ENCODE measurements at places on chromosomes 4 and X.

DNA sequence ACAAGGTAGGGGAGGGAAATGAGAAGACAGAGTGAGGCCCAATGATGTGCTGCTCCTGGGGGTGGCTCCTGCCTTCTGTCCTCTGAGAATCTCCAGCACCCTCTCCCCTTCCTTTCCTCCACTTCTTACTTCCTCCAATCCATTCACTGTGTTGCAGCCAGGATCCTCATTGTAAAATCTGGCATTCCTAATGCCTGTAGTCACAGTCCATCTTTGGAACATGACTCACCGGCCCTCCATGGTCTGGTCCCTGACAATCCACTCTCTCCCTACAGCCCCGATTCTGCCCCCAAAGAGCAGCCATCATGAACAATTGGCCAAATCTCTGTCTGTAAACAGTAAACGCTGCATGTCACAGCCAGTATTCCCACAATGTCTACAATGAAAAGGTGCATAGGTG is 72.9 kb downstream of the CLNK start:
- no peak for DNase-seq

DNA sequence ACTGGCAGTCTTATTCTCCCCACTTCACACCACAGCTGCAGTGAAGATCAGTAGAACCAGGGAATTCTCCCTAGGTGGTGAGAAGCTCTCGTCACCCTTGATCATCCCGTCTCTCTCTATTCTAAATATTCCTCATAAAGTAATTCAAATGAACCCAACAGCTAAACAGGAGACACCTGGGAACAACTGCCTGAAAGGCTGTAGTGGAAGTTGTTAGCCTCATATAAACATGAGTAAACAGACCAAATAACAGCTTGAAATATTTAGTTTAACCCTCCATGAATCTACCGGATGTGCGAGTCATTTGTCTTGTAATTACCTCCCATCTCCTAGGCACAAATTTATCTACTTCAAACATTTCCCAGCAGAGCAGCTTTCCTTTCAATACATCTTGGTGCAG is 30.4 kb upstream of the APELA start:
- no peak for DNase-seq

- DNase-seq, result no peak
Observed at GRCh38 chr4:113243312-113243711, 193.9 kb downstream of the ANK2 start.

DNA sequence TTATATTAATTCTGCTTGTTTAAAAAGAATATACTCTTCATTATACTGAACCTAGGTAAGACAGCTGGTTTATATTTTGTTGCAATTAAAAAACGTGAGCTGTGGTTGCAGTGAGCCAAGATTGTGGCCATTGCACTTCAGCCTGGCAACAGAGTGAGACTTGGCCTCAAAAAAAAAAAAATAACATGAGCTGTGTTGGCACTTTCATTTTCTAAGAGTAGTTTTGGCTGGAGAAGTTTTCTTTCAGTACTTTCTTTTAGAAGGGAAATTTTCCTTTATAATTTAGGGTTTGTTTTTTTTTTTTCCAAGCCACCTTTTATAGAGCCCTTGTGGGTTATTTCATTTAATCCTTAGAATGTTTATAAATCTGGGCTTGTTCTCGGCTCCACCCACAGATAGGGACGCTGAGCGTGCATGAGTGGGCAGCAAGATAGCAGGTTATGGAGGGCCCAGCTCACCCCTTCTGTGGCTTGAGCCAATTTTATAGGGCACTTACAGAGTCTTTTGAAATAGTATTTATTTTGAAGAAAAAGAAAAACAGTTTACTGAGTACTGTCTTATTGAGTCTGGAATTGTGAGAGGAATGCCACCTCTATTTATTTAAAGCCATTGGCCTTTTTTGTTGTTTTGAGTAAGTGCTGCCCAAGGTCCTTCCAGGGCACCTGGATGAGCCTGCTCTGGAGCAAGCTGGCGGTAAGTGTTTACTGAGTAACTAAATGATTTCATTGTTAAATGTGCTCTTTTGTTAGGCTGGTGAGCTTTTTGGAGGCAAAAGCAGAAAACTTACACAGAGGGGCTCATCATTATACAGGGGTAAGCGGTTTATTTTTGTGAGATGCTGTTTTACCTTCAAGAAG is 60.9 kb downstream of the HTT start:
- DNase-seq, result no peak

GRCh38 chr4:125283707-125284279 is 31.0 kb upstream of the FAT4 start:
- no peak for DNase-seq

GRCh38 chr4:8922481-8922880 is 50.8 kb upstream of the HMX1 start:
- DNase-seq, result no peak

- no peak for DNase-seq
Observed at GRCh38 chr4:129369361-129370010, 273.5 kb downstream of the C4orf33 start.

- no peak for DNase-seq
Observed at GRCh38 chr4:52248820-52249219, 197.7 kb downstream of the SPATA18 start.

DNA sequence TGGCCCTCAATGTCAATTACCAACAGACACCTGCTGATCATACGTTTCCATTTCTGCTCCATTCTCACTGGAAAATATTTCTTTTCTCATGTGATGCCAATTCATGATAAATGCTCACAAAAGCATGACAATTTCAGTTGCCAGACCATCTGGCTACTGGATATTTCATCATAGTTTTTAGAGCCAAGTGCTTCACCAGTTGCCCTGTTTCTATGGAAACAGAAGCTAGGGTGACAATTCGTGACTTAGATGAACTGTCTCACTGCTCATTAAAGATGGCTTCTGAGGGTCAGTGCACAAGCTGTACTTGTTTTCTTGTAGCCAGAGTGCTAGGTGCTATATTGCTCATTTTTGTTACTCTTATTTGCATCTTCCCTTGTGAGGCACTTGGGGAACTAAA is 184.9 kb downstream of the COMMD8 start:
- no peak for DNase-seq

GRCh38 chr4:152594978-152595925 is 59.4 kb upstream of the FBXW7 start:
- no peak for DNase-seq

GRCh38 chrX:152845618-152846240 is 14.9 kb downstream of the NSDHL start:
- DNase-seq, result no peak

- DNase-seq, result no peak
Observed at GRCh38 chr4:18691431-18692200, 670.1 kb upstream of the LCORL start.

- no peak for DNase-seq
Observed at GRCh38 chrX:63656871-63657580, 128.0 kb downstream of the ARHGEF9 start.

- DNase-seq, result no peak
Observed at GRCh38 chr4:90357117-90357710, 230.0 kb downstream of the CCSER1 start.

- DNase-seq, result no peak
Observed at GRCh38 chrX:10174810-10175209, 18.0 kb downstream of the CLCN4 start.

GRCh38 chrX:45164021-45164621 is 36.6 kb downstream of the DIPK2B start:
- no peak for DNase-seq

DNA sequence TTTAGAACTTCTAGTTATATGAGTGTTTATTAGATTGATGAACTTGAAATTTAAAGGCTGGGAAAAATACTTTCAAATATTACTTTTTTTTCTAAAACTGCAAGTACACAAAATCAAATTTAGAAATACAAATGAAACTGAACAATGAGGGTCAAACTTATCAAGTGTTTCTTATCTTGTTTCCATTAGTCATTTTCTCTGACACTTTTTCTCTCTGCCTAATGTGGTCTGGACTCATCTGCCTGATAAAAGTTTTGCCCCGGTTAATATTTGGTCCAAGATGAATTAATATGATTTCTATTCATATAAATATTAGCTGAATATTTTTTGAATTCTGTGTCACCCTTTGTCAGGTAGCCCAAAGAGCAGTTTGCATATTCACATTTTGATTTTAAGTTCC is 8.7 kb upstream of the HPGDS start:
- DNase-seq, result no peak

DNA sequence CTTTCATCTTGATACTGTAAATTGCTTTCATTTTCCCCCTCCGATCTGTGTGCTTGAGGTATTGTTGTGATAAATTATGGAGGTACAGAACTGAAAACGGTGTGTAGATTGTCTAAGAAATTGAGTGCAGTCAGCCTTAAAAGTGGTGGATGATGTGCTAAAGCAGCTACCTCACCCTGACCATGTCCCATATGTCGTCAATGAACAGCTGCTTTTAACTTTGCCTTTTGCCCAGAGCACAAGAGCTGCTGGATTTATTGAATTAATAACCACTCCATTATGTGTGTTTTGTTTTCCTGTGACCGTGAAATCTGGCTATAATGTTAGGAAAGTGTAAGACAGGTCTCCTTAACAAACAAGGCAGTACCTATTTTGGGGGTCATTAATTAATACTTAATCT is 581.9 kb upstream of the PITX2 start:
- no peak for DNase-seq

DNA sequence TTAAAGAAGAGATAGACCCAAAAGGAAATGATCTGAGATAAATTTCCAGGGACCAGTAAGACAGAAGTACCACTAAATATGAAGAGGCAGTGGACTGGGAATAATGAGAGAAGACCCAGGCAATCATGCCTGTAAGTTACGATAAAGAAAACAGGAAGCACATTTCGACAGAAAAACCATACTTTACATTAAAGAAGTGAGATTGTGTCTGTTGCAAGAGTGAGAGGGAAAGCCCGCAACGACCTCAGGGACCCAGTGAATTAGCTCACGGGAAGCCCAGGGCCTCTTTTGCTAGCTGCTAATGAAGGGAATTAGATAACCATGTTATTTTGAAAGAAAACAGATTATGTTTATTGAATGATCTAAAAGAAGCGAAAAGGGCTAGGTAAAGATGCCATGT is 28.9 kb upstream of the ACSL1 start:
- no peak for DNase-seq

DNA sequence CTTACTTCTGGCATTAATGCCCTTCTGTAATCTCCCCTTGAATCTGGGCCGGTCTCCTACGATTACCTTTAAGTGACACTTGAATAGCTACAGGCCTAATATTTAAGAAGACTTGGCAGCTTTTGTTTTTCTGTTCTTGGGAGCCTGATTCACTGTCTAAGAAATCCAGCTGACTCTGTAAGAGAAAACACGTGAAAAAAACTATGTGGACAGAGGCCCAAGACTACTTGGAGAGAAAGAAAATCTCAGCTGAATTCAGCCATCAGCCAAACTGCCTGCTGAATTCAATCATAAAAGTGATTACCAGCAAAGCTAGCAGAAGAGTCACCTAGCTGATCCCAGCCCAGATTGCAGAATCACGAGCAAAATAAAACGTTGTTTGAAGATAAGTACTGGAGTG is 521.2 kb downstream of the MID1IP1 start:
- no peak for DNase-seq

GRCh38 chrX:9164086-9164485 is 130.2 kb upstream of the FAM9B start:
- no peak for DNase-seq

- no peak for DNase-seq
Observed at GRCh38 chrX:7062903-7063302, 84.6 kb upstream of the STS start.

- no peak for DNase-seq
Observed at GRCh38 chr4:85995361-85995760, 364.5 kb downstream of the MAPK10 start.

DNA sequence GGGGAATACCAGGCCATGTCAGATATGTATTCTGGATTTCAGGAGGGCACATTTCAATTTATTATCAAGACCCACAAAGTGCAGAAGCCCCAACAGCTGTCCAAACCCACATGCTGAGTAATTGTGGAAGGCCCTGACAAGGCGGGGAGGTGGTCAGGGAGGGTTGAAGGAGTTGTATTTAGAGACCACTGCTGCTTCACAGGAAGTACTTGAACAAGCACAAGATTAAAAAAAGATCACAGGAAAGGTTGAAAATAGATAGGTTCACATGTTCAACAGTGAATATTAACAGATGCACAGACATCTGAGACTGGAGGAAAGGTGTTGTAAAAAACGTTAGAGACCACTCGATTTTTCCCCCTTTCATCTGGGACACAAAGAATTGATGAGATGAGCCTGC is 17.9 kb downstream of the ATP8A1 start:
- no peak for DNase-seq

DNA sequence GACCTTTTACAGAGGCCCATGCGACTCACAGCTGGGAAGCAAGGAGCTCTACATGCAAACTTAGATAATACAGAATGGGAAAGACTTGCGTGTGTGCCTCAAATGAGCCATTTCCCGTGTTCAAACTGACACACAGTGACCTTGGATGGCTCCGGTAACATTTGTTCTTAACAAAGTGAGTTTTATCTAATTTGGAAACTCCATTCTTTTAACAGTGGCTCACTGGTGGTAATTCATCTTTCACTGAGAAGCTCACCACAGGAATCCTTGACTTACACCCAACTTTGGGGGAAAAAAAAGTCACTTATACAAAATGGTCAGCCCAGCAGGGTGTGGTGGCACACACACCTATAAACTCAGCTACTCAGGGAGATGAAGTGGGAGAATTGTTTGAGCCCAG is 190.6 kb downstream of the LDB2 start:
- no peak for DNase-seq

- DNase-seq, result no peak
Observed at GRCh38 chr4:6495736-6496135, 23.3 kb upstream of the PPP2R2C start.

GRCh38 chr4:141142423-141142822 is 9.2 kb upstream of the RNF150 start:
- no peak for DNase-seq

DNA sequence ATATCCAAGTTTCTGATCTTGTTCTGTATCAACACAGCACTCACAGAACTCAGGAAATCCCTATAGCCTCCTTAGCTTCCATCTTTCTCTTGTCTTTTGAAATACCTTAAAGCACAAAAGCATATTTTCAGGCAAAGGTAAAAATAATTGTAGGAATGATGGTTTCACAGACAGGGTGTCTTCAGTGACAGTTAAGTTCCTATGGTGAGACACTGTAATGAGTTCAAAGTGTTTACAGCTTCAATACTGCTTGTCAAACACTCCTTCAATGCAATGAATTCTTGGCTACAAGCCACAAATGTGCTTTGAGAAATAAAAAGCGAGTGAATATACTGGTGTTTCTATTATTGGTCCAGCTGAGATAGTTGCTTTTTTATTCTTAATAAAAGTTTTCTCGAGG is 466.0 kb downstream of the DMD start:
- no peak for DNase-seq

DNA sequence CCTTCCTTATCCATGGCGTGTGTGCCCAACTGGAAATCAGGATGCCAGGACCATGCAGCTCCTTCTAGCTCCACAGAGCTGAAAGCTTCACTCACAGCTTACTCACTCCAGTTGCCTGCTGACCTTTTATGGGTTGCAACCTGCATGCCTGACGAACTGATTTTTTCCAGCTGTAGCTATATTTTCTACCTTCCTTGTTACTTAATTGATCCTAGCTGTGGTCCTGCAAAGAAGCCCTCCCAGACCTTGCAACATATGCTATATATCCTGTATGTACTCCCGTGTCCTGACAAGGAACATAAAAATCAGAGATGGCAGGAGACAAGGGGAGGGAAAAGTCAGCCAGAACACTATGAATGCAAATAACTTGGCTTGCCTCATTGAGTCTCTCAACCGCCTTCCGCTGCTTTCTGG is 135.3 kb upstream of the LDB2 start:
- DNase-seq, result no peak

All from stimulated activated CD4-positive, alpha-beta T cell treated with anti-CD3 and anti-CD28 coated beads, TNF-alpha, amount 100 ng/mL, for 1 hour (primary cell).